NCI-H446 (cell line): ENCODE measurements at places on chromosomes 4 and X.

DNA sequence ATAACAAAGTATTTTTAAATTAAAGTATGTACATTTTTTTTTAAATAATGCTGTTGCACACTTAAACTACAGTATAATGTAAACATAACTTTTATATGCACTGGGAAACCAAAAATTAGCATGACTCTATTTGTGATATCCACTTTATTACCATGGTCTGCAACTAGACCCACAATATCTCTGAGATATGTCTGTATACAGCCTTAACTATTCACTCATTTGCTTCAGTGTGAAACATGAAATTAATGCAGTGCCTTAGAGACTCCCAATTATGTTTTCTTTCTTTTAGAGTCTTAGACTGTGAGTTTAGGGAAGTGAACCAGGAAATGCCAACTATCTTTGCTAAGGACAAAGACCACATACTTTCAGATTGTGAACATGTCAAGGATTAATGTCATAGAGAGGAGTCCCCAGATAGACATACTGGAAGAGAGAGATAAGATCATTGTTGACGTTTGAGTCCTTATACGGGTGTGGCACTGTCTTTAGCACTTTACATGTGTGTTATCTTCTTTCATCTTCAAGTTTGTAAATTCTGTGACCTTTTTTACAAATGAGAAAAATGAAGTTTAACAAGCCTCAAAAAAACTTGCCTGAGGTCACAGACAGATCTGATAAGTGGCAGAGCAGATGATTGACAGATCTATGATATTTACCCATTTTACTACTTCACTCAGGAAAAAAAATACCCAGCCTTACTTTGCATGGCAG lies 23.2 kb downstream of the CXorf58 start:
- DNase-seq, result no peak

- DNase-seq, result no peak
These were observed 11.3 kb upstream of the PHKA2 start for GRCh38 chrX:18995221-18995620.

DNA sequence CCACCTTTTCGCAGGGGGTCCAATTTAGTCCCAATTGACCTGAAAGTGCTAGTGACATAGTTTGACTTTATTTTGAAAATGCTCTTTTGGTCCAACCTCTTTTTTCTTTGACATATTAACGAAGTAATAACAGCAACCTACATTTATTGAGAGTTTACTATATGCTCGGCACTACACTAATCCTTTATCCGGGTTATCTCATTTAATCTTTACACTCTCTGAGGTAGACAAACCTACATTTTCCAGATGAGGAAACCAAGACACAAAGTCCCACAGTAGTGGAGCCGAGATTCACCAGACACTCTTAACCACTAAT lies 307 bp upstream of the ATRX start:
- DNase-seq, result no peak

DNA sequence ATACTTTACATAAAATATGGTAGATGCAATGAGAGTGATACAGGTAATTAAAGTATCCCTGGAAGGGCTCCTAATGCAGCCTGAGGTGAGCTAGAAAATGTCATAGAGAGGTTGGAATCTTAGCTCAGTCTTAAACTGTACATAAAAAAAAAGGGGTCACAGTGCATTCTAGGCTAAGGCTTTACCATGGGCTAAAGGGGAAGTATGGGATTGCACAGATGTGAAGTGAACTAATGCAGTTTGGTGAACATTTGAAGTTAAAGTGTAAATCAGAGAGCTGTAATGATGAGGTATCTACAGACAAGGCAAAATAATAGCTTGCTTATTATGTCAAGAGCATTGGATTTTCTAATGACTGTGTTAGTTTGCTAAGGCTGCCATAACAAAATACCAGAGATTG lies 405.9 kb downstream of the ADGRL3 start:
- no peak for DNase-seq

GRCh38 chr4:66489783-66490452 lies 819.6 kb upstream of the EPHA5 start:
- DNase-seq, result no peak

- DNase-seq, result no peak
These were observed 133.0 kb upstream of the RASGEF1B start for GRCh38 chr4:81604683-81605218.
